ENCODE measurements at places on chromosomes 16 and 17.

DNA sequence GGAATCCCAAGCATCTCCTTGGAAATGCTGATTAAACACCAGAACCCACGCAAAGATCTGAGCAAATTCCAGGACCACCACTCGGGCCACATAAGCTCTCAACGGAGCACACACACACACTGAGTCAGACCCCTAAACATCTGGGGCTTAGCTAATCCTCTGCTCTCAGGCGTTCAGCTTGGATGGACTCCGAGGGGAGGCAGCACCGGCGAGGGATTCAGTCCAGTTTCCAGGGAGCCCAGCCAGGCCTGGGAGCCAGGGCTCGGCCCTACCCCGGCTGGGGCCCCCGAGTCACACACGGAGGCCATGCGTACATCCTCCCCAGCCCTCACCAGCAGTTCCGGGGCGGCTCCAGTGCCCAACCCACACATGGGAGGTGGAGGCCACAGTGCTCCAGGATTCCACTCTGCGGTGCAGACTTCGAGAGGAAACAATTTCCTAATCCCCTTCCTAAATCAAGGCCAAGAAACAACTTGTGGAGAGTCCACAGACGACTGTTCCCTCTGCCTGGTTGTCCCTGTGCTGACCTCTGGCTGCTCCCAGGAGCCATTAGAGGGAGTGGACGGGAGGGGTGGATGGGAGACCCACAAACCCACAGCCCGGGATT lies 70.5 kb downstream of the GAS7 start:
- DNase-seq: no peak

DNA sequence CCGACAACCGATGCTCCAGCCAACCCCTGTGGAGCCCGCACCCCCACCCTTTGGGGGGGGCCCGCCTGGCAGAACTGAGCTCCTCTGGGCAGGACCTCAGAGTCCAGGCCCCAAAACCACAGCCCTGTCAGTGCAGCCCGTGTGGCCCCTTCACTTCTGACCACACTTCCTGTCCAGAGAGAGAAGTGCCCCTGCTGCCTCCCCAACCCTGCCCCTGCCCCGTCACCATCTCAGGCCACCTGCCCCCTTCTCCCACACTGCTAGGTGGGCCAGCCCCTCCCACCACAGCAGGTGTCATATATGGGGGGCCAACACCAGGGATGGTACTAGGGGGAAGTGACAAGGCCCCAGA lies 17.9 kb downstream of the NGFR start:
- no peak for DNase-seq

DNA sequence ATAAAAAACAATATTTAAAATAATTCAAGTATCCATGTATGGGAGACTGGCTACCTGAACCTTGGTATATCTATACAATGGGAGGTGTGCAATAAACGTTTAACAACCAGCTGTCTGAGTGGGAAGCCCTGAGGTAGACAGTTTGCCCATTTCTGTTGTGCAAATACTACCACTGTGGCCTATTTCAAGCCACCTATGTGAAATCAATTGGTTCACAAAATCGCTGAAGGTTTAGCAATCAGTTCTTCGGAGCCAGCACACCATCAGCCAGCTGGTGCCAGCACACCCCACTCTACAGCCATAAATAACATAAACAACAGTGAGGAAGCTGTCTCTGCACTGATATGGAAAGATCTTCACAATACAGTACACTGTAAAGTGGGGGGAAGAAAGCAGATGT lies 46.7 kb upstream of the KDM8 start:
- no peak for DNase-seq

DNA sequence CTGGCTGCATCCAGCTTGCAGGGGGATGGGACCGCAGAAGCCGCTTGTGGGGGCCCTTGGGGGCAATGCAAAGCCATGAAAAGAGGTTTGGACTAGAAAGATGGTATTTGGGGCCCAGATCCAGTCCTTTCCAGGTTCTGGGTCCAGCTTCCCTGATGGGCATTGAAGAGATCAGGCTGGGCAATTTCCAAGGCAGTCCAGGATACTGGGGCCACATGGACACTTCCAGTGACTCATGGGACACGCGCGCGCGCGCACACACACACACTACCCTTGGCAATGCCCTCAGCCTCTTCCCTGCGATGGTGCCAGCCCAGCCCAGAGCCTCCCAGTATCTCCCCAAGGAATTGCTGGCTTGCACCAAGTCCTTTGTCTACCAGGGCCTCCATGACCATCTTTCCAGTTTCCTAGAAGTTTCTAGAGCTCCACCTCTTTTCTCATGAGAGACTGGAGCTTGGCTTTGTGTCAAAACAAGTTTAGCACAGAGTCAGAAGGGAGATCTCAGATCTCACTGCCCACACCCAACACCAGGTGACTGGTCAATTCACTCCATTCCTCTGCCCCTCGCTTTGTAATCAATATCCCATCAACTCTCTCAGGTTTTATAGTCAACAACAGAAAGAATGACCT lies 44.3 kb downstream of the WNT3 start:
- no peak for DNase-seq

Measured in GM12878 (cell line).